ENCODE measurements at places on chromosomes 7 and 10.

- DNase-seq, result peak; percentile 60
Measured at GRCh38 chr10:72243822-72244437, 27.9 kb upstream of the ASCC1 start.

DNA sequence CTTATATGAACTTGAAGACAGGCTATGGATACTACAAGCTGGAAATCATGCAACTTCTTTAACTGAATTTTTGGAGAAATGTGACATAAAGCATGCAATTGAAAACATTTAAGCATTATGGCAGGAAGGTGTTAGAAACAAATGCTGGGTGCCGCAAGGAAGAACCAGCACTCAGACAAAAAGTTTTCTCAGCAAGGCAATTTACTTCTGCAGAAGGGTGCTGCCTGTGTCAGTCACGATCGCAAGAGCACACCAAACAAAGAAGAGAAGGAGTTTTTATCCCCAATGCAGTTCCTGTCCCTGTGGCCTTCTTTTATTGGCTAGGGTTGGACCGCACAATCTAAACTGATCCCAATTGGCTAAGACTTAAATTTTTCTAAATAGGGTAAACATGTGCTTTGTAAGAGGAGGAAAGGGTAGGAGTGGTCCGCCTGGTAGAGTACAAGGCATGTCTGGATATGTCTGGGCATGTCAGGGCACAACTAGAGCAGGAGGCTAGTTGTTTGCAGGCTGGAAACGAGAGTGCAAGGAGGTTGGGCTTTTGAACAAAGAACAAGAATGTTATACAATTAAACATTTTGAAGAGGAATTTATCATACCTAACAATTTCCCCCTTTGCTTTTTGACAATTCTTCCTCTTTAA, 109.6 kb upstream of the FAM3C start:
- no peak for DNase-seq

DNA sequence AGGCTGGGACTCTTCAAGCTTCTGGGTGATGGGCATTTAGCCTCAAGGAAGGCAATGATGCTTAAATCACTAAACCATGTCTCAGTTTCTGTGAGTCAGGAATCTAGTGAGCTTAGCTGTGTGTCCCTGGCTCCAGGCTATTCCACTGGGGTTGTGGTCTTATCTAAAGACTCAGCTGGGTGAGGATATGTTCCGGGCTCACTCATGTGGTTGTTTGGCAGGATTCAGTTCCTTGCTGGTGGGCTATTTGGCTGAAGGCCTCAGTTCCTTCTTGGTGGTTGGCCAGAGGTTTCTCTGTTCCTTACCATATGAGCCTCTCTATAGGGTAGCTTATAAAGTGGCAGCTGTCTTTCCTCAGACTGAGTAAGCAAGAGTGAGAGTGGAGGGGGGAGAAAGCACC, 12.0 kb downstream of the EVX1 start:
- no peak for DNase-seq

- DNase-seq, result no peak
Measured at GRCh38 chr10:1163204-1163660, 107.0 kb downstream of the WDR37 start.

DNA sequence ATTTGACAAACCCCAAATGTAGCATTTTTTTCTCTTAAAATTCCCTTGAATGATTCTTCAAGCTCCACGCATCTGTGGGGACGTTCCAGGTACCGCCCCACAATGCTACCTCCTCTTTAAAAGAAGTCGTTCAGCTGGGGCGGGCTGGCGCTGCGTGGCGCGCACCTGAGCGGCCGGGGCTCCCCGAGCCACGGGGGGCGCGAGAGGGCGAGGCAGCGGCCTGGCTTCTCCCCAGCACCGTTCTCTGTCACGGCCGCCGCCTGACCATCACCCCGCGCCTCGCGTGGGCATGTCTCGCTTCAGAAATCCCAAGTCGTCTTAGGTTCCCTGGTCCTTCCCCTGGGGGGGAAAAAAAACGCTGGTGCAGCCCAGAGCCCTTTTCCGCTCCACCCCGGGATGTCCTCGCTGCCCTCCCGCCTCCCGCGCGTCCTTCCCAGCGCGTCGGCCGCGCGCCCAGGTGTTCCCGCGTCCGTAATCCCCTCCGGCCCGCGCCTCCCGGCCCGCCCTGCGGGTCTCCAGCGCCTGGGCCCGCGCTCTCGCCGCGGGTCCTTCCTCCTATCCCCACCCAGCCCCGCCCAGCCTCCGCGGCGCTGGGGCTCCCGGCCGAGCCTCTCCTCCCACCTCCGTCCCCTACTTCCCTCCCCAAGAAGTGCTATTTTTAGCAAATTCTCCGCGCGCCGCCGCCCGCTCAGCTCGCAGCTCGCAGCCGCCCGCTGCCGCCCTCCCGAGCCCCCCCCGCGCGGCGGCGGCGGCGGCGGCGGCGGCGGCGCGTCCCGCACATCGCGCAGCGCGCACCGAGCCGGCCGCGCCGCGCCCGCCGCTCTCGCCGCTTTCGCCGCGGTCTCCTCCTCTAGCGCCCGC, 58.7 kb upstream of the PRPS1L1 start:
- no peak for DNase-seq

DNA sequence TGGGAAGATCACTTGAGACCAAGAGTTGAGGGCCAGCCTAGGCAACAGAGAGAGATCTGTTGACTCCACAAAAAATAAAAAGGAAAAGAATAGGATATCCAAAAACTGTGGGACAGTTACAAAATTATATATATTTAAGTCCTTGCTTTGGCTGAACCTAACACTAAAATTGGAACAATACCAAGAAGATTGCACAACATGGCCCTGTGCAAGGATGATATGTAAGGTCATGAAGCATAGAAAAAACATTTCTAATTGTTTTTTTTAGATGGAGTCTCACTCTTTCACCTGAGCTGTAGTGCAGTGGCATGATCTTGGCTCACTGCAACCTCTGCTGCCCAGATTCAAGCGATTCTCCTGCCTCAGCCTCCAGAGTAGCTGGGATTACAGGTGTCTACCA, 139.0 kb downstream of the TPST1 start:
- no peak for DNase-seq

GRCh38 chr10:117929327-117930067, 117.2 kb downstream of the RAB11FIP2 start:
- DNase-seq, result no peak

- no peak for DNase-seq
Measured at GRCh38 chr7:6160191-6160623, 112.2 kb downstream of the CYTH3 start.

GRCh38 chr7:101820703-101821102, 3.3 kb downstream of the CUX1 start:
- no peak for DNase-seq

DNA sequence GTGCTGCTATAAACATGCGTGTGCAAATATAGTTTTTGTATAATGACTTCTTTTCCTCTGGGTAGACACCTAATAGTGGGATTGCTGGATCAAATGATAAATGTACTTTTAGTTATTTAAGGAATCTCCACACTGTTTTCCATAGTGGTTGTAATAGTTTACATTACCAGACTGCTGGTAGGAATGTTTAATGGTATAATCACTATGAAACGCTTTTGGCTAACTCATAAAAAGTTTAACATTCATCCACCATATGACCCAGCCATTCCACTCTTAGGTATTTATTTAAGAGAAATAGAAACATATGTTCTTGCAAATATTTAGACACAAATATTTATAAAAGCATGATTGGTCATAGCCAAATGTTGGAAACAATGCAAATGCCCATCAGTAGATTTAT, 32.1 kb upstream of the TFEC start:
- no peak for DNase-seq

DNA sequence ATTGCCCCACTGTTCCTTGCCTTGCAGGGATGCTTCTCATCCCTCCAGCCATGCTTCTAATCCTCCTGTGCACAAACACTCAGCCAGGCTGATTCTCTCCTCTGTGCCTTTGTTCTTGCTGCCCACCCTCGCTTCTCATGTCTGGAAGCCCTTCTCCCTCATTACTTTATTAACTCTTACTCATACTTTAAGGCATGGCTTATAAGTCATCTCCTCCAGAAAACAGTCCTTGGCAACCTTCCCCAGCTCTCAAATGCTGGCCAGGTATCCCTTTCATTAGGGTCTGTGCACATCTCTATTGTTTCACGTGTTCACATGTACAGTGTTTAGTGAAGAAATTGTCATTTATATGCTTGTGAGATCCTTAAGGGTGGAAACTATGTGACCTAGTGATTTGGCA, 62.9 kb downstream of the ITGB8 start:
- DNase-seq, result no peak

DNA sequence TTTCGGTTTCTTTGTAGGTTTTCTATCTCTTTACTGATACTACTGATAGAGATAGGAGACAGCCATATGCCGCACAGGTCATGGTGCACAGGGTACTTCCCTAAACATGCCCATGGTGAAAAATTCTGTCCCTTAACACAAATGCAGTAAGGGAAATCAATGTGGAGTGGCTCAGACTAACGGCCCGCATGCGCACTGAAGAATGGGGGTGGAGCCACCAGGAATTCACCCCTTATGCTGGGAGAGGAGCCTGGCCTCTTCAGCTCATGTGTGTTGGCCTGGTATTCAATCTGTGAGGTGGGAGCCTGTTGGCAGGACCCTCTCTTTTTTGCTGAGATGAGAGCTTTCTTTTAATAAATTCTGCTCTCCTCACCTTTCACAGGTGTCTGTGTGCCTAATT, 8.4 kb upstream of the URGCP start:
- no peak for DNase-seq

DNA sequence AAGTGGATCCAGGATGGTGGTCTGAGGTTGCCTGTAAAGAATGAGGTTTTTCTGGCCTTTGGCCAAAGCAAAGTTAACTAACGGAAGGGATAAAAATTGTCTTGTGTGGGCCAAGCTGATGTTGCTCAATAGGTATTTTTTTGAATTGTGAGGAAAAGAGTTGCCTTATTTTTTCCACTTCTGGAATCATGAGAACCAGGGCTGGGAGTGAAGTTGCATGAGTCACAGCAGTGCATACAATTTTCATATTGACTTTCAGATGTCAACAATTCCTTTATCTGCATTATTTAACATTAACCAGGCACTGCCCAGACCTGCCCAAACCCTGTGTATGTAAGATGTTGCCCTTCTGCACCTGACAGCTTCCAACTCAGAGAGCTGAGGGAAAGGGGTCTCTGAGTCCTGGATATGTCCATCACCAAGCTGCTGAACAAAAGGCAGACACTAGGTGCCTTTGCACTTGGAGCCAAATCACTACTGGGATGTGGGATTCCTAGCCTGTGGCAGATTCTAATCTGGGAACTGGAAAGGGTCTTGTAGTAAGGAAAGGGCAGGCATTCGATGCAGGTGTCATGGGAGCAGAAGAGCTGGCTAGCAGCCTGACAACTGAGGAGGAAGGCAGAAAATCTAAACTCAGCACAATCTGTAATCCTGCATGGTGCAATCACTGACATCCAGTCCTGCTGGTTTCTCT, 52.3 kb upstream of the SLC35B4 start:
- DNase-seq, result peak; percentile 60

DNA sequence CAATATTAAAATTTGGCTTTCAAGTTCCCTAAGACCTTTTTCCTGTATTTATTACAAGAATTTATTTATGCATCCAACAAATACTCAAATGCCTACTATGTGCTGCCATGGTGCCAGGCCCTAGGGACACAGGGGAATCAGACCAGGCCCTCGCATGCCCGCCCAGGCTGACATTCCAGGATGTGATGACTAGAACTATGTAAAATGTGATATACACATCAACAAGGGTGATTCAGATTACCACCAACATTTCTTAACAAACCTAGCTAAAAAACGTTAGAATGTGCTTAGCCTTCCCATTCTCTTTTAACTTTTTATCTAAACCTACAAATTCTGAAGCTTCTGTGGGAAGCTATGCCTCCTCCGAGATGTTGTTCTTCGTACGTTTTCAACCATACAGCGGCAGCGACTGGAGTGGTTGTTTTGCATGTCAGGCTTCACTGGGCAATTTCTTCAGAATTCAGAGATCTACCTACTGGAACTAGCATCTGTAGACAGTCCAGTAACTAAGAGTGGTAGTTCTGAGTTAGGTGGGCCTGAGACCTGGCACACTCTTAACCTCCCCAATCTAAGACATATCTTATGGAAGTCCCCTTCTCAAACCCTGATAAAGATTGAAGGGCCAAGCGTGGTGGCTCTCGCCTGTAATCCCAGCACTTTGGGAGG, 22.1 kb downstream of the GNA12 start:
- peak; percentile 64 for DNase-seq

DNA sequence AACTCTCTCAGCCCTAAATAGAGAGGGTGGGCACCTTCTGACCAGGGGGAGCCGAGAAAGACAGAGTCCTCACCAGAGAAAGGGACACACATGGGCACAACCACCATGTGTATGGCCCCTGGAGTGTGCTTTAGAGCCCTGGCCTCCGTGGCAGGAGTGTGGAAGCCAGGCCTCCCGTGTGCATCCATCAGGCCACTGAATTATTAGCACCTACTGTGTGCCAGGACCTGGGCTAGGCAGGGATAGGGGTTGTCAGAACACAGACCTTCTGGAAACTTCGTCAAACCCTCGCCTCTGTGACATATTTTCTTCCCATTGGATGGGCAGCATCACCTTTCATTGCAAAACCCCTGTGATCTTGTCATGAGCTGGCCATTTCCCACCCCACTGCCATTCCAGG, 78.5 kb downstream of the ZMIZ1 start:
- DNase-seq, result no peak

- DNase-seq, result no peak
Measured at GRCh38 chr10:95262763-95263518, 27.9 kb downstream of the PDLIM1 start.

DNA sequence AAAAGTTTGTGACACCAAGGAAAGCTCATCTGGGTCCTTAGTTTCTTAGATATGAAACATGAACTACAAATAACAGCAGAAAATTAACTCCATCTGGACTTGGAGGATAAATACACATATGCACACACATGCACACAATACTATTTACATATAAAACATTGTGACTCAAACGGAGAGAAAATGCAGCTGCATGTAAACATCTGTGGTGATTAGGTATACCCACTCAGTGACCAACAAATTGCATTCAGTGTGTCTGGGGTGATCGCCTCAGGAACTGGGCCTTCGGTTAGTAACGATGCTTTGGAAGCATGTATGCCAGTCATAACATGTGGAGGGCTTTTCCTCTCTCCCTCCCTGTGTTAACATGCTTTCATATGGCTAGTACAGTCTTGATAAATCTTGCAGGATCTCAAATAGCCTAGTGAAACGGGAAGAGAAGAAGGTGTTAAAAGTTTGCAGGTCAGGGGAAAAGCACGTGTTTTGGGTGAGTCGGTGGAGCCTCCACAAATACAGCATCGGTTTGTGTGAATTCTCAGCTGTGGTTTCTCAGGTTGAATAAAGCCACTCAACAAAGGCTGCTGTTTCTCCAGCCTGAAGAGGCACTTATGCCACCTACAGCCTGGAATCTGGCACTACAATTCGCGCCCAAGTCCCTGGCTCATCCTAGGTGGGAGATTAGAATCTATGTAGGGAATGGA, 8.7 kb upstream of the GLRX3 start:
- no peak for DNase-seq
